Activated CD4-positive, alpha-beta T cell treated with anti-CD3 and anti-CD28 coated beads, Interleukin-2, Interleukin-4, amounts not matched to agents 100 ng/mL and 50 ng/mL, durations not matched to agents 16 hours and 8 hours (primary cell): ENCODE measurements at places on chromosomes 5 and 9.

- peak; percentile 87 for DNase-seq
These were observed 115.9 kb downstream of the CDC42SE2 start for GRCh38 chr5:131379723-131380122.

DNA sequence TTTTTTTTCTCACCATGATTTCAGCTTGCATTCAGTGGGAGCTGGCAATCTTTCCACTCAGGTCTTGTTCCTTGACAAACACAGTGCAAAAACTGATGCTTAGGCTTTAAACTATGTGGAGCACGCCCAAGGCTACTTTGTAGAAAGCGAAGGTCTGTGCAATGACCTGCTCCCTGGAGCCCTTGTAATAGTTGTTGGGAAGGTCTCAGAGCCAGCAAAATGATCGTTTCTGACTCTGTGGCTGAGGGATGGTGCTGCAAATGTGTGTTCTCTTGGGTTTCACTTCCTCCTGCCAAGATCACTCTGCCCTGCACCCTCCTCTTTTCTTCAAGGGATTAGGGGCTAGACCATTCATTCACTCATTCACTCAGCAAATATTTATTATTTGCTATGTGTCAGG lies 249.7 kb upstream of the MAP3K1 start:
- DNase-seq = no peak

- no peak for DNase-seq
These were observed 203.5 kb upstream of the RGMB start for GRCh38 chr5:98570010-98570409.

GRCh38 chr9:110979636-110980035 lies 58.6 kb downstream of the LPAR1 start:
- DNase-seq = no peak

GRCh38 chr5:152511531-152512132 lies 106.6 kb upstream of the NMUR2 start:
- DNase-seq = no peak

DNA sequence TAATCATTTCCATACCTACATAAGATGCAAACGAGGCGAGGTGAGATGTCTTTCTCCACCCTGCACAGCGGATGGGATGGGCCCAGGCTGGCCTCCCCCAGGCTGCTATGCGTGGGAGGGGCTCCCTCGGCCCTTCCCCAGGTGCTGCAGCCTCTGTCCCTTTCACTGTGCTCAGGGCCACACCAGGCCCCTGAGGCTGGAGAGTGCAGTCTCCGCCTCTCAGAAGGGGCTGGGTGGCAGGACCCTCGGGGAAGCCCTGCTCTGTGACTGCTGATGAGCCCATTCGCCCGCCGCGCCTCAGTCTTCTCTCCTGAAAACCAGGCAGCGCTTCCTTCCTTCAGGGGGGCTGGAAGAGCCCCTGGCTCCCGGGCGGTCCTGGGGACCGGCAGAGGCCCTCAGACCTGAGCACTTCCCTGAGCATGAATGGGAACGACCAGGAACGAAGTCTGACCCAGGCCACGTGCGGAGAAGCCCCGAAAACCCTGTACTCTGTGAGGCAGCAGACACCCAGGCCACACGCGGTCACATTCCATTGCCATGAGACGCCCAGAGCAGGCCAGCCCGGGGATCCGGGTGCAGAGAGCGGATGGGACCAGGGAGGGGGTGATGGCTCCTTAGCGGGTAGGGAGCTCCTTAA lies 21.9 kb upstream of the NOTCH1 start:
- no peak for DNase-seq
